ENCODE measurements at places on chromosomes 4 and X.
A peak's percentile ranks its signal among the peaks of the same experiment; 100 is the strongest.

DNA sequence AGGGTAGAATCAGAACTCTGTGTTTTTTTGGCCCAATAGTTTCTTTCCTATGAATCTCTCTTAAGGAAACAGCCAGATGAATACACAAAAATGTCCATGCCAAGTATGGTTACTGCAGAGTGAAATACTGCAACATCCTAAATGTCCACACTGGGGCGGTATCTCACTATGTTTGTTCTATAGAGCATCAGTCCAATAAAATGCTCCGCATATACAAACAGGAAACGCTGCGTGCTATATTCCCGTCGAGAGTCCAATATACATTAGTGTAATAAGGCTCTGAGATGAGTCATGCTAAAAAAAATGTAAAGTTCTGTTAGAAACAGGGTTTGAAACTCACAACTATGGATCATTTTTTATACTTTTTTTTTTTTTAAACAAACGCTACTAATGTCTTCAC is 72.9 kb upstream of the ENOX2 start:
- DNase-seq = no peak

- DNase-seq = no peak
Observed at GRCh38 chr4:141432000-141432712, 204.2 kb upstream of the IL15 start.

DNA sequence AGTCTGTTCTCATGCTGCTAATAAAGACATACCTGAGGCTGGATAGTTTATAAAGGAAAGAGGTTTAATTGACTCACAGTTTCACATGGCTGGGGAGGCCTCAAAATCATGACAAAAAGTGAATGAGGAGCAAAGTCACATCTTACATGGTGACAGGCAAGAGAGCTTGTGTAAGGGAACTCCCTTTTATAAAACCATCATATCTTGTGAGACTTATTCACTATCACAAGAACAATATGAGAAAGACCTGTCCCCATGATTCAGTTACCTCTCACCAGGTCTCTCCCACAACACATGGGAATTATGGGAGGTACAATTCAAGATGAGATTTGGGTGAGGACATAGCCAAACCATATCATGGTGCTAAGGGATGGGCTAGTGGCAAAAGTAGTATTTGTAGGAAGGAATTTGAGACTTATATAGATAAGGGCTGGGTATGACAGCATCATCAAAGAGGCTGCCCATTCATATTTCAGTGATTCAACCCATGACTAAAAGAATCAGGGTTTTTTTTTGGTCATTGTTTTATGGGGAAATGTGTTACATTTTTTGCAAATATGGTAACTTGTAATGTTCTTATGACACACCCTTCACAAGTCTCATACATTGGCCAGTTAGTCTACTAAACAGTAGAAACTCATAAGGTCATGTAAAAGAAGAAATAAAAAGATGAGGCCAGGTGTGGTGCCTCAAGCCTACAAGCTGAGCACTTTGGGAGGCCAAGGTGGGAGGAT is 34.7 kb downstream of the NUP62CL start:
- no peak for DNase-seq

- DNase-seq = peak; percentile 2
Observed at GRCh38 chrX:23694606-23695005, 27.3 kb downstream of the PRDX4 start.

- DNase-seq = no peak
Observed at GRCh38 chrX:13756381-13756780, 21.8 kb downstream of the OFD1 start.

GRCh38 chr4:186096681-186097165 is 7.8 kb upstream of the FAM149A start:
- no peak for DNase-seq

DNA sequence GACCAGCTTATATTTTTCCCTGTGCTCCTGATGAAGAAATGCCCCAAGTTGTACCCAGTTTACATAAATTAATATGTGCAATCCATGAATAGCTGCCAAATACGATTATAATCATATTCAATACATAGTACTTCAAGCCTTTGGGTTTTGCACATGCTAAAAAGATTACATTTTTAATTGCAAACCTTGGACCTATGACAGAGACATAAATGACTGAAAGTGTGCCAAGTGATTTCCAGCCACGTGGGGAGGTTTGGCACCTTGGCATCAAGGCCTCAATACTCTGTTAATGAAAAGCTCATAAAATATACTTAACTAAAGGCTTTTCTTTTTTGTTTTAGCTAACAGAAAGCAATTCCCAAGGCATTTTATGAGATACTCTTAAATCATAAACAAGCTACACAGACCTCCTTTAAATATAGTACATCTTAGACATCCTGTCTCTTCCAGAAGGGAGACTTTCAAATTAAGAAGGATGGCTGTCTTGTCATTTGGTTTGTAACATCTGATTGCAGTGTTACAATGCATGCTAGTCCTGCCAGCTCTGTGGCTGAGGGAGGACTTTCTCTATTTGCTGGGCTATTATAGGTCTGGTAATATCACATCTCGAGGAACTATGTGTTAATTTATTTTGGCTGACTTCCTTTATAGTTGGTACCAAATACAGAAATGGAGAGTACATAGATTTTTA is 404.1 kb downstream of the AFF2 start:
- no peak for DNase-seq

DNA sequence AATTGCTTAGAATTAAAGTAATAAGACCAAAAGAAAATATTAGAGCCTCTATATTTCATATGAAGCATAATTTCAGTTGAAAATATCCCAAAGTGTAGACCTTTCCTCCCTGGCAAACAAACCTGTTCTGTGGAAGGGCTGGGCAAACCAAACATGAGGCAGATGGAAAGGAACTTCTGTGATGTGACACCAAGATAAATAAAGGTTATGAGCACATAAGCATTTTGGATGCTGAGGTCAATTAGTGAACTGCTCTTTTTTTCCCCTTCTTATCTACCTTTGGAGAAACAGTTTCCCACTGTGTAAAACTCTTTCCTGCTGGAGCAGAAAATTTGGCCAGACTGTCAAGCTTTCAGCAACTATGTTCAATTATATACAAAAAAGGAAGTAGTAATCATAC is 109.6 kb upstream of the STIM2 start:
- DNase-seq = no peak

DNA sequence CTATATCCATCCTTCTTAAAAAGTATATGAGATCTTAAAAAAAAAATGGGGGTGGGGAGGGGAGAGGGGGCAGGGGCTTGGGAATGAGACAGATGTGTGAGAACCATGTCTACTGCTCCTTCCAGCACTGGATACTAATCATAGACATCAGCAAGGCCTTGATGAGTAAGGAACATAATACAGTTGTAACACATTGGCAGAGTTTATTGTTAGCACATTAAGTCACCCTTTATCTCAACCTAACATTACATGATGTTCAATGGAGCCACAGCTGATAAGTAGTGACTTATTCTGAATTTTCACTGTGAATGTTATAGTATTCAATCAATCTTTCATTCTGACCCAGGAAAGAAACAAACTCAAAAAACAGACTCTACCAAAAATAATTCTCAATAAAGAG is 47.3 kb upstream of the KCNE5 start:
- no peak for DNase-seq

DNA sequence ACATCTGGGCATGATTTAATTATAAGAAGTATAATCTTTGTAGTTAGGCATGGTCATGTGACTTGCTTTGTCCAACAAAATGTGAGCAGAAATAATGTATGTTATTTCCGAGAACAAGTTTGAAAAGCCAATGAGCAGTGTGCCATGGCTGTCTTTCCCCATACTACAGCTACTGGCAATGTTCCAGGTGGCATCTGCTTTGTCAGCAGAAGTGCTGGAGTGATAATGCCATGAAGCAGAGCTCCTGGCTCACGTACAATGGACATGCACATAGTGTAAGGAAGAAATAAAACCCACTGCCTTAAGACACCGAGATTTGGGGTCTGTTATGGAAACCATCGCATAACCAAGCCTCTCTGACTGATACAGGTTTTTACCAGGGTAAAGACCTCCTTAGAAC is 212.6 kb upstream of the RASGEF1B start:
- no peak for DNase-seq

- DNase-seq = peak; percentile 36
Observed at GRCh38 chr4:175560604-175561003, 251.5 kb downstream of the GPM6A start.

DNA sequence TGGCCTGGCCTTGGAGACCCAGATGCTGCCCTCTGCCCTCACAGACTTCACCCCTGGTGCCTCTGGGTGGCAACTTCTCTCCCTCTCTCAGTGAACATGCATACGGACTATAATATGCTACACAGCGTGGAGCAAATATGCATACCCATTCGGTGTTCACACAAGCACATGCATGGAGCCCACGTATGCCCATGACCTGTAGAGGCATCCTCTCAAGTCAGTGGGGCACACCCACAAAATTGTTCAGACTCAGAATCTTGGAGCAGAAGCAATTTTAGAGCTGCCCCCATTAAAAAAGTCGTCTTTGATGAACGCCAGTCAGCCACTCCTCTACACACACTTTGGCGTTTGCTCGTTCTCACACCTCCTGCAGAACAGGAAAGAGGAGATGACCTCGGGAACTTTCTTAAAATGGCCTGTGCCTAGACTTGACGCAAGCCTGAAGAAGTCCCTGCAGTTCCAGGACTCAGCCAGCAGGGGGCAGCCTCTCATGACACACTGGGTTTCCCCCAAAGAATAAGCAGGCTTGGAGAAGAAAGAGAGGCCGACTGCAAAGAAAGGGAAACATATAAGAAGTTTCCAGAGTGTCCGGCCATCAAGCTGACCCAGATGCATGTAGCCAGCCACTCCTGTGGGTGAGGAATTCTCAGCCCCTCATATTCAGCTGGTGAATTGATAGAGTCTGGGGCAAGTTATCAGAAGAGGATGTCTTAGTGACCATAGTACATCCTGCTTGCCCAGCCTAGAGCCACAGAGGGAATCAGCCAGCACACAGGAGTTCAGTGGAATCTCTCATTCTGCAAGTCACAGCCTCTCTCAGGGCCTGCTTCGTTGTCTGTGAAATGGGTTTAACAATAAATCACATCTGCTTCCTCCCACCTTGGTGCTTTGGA is 17.3 kb downstream of the APLN start:
- peak; percentile 14 for DNase-seq

DNA sequence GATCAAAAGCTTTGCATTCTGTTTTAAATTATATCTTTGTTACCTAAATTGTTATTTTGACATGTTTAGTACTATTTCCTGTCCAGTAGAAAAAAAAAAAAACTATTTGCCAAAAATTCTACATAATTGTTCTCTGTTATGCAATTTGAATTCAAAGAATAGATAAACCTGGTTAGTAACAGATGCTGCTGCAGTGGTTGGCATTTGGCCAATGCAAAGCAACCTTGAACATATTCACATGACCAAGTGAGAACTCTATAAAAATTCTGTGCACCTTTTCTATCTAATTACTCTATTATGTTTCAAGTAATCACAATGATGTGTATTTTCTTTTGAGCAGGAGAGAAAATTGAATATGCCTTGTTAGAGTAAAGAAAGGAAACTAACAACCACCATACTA is 1473.4 kb downstream of the RPA4 start:
- DNase-seq = no peak

GRCh38 chr4:2261853-2262144 is at the start of gene MXD4:
Gene MXD4 (minus strand): TSS chr4:2262109. CDS start chr4:2261980, 129 bp downstream.
- DNase-seq = no peak

- no peak for DNase-seq
Observed at GRCh38 chr4:2497324-2497723, 28.4 kb downstream of the RNF4 start.

- no peak for DNase-seq
Observed at GRCh38 chr4:177489471-177490246, 47.4 kb upstream of the AGA start.

- DNase-seq = no peak
Observed at GRCh38 chr4:123255971-123256370, 140.6 kb upstream of the SPRY1 start.

DNA sequence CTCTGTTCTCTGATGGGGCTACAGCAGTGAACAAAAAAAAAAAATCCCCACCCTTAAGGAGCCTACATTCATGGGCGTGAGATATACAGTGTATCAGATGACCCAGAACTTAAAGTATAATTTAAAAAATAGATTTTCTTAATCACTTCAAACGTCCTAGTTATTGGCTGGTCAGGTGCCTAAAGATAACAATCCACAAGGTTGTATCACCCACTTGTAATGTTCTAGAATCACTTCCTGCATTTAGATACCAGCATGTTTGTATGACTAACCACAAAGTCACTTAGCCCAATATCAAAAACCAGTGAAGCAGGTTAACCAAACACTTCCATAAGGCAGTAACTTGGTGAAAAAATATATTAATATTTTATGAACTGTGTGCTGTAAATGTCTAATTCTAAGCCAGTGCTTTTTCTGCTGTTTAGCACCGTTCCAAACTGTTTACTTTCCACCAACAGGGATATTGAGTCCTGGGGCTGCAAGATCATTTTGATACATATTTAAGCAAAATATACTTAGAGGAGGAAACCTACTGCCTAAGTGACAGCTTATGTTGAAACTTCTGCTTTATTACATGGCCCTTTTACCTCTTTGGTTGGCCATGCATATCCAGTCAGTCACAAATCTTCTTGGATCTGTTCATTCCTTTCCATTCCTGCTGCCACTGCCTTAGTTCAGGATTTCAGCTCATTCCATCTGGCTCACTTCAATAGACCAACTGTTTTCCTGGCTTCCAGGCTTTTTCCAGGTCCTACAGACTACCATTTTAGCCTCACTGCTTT is 43.3 kb downstream of the CD40LG start:
- DNase-seq = no peak
